ENCODE measurements at places on chromosomes 3 and 15. TPM values are rescaled to one million over a fixed set of nuclear protein-coding genes. Genes with fewer than 3 reads are reported as not detected.

The MYO5C gene
- 5.2 TPM for total RNA-seq

The UCN2 gene
- 9.3 TPM for total RNA-seq

The TOP2B gene
- 90.0 TPM for total RNA-seq

The ADAMTSL3 gene
- 0.76 TPM for total RNA-seq

The NIPA2 gene
- total RNA-seq = 108 TPM

The MKRN3 gene
- total RNA-seq = 2.0 TPM

The ULK4 gene
- 12.9 TPM for total RNA-seq

The ARPIN gene
- total RNA-seq = 12.4 TPM
